ENCODE measurements at places on chromosomes 2 and 18. TPM values are rescaled to one million over a fixed set of nuclear protein-coding genes. Genes with fewer than 3 reads are reported as not detected.
A peak's percentile ranks its signal among the peaks of the same experiment; 100 is the strongest.

BOLL gene
- total RNA-seq, result not detected

DNA sequence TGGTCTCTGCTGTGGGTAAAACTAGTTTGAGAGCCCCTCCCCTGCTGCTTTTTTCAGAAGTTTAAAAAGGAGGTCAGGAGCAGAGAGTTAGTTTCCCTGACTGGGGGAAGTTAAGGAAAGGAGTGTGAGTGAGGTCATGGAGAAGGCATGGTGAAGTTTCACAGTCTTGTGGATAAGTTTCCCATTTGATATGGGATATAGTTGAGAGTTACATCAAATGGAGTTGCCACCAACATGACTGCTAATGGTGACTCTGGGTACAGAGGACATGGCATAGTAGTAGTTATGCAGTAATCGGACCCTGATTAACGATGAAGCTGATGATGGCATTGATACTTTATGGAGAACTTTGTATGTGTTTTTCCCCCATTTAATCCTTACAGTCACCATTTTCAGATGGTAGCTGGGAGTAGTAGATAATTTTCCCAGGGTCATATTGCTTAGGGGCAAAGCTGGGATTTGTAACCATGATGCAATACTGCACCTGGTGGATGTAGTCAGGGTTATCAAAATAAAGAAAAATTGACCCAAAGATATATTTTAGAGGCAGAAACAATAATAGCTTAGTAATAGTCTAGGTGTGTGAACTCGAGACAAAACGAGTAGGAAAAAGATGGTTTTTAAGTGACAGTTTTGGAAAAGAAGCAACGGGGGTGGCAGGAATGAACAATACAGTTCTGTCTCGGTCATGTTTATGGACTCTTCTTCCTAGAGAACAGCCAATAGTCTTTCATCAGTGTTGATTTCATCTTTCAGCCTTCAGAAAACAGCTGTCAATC, 74.6 kb downstream of the FMNL2 start:
- no peak for DNase-seq

DNA sequence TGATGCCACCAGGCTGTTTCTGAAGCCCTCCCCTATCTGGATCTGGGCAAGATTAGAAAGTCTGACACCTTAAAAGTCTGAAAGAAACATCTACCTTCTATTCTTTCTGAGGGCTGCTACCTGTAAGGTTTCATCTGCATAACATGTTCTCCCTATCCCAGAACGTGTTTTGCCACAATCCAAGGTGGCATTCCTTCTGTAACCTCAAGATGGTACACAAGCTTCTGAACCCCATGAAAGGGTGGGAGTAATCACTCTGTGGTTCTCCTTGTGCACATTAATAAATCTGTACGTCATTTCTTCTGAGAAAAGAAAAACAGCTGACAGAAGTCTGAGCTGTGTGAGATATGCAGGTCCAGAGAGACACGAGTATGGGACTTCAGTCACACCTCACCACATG, 41.8 kb upstream of the MSH6 start:
- DNase-seq, result no peak

DNA sequence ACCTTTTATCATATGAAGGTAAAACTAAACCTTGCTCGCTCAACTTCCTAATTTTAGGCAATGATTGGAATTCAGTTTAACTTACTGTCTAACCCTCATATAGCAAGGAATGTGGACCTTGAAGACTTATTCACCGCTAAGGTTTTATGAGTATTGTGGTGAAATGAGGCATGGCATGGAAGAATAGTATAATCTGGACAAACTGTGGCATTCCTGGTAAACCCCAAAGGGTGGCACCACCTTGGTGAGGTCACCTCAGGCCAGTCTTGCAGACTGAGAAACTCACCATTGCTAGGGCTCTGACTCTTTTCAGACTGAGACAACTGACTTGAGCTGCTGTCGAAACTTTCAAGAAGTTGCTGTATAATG, 51.1 kb upstream of the EHBP1 start:
- DNase-seq, result no peak

GRCh38 chr18:2997846-2998564, 14.9 kb downstream of the LPIN2 start:
- no peak for DNase-seq

DNA sequence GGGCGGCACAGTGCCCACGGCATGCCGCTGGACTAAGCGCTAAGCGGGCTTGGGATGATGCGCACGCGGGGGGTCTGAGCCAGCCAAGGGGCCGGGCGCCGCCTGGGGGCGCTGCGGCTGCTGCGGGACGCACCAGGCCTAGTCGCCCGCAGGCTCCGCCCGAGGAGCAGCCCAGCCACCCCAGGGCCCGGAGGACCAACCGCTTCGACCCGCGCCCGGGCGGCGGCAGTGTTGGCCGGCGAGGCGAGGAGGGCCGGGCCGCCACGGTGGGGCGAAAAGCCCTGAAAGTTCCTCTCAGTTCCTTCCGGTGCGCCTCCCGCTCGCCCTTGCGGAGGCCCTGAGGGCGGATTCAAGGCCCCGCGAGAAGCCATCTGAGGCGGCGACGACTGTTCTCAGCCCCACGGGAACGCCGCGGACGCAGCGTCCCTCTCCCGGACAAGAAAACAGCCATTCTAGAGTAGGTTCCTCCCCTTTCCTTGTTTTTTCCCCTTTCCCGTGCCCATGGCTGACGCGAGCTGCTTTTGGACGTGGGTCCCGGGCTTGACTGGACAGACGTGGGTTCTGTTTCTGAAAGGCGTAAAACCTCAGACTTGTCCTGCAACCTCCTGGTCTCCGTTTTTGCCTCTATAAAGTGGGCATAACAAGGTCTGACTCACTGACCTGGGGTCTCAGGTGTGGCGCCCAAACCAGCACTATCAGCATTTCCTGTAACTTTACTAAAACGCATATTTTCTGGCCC, at the start of gene ANKAR:
Gene ANKAR, plus strand, starts transcription at position 297 of the 739 bp plus-strand sequence. CDS start 1,821 bp downstream, outside the sequence.
- peak; percentile 94 for DNase-seq

GRCh38 chr2:63440612-63441011, 147.7 kb downstream of the WDPCP start:
- no peak for DNase-seq
